SJSA1 (cell line): ENCODE measurements at places on chromosomes 13 and 19. TPM values are rescaled to one million over a fixed set of nuclear protein-coding genes. Genes with fewer than 3 reads are reported as not detected.

ZSWIM4 gene
- total RNA-seq = 1.9 and 2.9 TPM in 2 replicates

KPTN gene
- 3.2 and 7.2 TPM in 2 replicates for total RNA-seq

C13orf42 gene
- total RNA-seq = not detected in 2 replicates

PGLYRP1 gene
- not detected in 2 replicates for total RNA-seq

EBPL gene
- 78.8 and 120 TPM in 2 replicates for total RNA-seq

OR7D2 gene
- total RNA-seq = 0.03 TPM in 1 of 2 replicates, not detected in the other

CD33 gene
- not detected in 2 replicates for total RNA-seq

ANGPTL8 gene
- 0.61 TPM in 1 of 2 replicates, not detected in the other for total RNA-seq

MYH14 gene
- not detected in 2 replicates for total RNA-seq

CBLC gene
- total RNA-seq = not detected in 2 replicates
